ENCODE measurements at places on chromosomes 2 and 18.

DNA sequence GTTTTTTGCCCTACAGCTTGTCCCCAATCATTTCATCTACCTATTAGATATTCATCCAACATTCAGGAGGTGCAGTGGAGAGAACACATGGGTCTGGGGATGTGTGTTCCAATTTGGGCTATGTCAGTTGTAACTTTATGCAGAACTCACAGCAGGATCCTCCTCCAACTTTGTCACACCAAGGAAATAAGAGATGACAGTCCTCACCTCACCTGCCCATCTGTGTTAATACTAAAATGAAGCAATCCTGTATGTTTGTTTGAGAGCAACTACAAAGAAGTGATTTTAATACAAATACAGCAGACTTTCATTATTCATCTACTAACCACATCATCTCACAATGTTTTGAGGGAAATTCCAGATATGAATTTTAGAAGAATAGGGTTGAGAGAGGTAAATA is 126.7 kb downstream of the ARHGAP15 start:
- no peak for DNase-seq

DNA sequence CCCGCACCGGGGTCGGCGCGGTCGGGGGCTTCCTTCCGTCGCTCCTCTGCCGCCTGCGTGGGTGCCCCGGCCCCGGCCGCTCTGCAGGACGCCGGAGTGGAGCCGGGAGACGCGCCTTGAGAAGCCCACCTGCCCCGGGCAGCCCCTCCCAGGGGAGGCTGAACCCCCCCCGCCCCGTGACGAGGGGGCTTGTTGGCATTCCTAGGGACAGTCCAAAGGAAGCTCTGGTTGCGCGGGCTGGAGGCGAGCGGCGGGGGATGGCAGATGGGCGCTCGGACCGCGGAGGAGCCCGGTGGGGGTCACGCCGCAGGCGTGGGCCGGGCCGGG is 133.5 kb upstream of the MGAT5 start:
- no peak for DNase-seq

DNA sequence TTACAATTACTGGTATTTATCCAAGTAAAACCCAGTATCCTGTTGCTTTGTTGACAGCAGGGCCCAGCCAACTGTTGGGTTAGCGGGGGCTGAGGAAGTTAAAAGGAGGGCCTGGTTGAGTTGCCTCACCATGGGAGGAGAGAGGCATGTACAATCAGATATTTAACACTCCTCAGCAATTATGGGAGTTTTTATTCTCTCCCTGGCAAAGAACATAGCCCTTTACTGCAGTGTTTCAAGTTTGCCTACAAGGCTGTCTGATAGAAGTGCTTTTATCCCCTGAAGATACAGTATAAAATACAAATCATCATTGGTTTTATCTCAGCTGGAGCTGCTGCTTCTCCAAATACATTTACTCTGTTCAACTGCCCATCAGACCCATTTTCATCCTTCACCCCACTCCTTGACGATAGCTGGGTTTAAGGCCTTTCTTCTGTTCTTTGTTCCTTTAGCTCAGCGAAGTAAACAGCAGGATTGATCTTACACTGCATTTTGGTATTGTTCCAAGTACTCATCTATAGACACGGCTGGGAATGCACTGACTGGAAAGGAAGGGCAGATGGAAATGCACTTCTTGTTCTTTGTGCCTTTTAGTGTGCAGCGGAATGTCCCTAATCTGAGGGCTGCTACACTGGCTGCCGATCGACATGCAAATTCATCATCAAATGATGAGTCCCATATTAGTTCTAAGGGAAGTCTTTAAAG is 402.5 kb upstream of the SPRED2 start:
- DNase-seq = no peak

- no peak for DNase-seq
These were observed 188.7 kb downstream of the MBD5 start for GRCh38 chr2:148209603-148210002.

DNA sequence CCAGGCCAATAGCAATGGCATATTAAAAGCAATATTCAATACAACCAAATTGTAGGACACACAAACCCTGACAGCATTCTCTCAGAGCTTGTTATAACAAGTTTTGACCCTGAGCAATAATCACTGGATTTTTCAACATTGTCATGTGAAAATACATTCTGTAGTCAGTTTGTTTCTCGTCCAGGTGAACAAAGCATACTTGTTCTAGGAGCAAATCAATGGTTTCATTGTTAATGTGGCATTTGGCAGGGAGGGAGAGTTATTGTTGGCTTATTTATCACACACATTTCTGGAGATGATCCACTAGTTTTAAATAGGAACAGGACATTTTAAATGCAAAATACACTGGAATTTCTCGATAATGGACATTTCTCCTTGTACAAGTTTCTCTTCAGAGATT is 69.9 kb upstream of the L3MBTL4 start:
- DNase-seq = no peak

DNA sequence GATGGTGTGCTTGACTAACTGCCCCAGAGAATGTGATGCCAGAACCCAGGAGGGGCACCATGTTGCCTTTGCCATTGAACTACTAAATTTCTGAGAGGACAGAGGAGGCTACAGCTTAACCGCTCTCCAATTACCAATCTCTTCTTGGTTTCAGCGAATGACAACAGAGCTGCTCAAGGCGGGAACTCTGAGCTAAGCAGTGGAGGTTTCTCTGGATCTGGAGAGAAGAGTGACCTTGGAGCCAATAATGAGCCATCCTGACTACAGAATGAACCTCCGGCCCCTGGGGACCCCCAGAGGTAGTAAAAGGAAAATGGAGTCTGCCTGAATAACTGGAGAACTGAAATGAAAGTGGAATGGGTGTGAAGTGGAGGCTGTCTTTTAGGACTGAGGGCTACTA is 53.2 kb downstream of the DIS3L2 start:
- DNase-seq = no peak

DNA sequence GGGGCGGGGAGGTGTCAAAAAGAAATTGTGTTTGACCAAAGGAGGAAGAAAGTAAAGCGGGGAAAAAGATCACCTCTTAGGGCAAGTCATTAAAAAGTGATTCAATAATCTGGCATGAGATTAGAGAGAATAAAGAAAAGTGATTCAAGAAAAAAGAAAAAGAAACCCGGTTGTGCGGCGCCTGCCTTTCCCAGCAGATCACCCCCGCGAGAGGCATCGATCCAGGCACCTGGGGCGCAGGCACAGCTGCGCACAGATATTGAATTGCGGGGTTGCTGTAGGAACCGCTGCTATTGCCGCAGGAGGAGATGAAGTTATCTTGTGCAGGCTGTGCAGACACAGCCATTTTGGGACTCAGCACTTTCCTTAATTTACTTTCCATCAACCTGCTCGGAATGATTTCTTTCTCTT is 71.2 kb downstream of the PLB1 start:
- DNase-seq = no peak

DNA sequence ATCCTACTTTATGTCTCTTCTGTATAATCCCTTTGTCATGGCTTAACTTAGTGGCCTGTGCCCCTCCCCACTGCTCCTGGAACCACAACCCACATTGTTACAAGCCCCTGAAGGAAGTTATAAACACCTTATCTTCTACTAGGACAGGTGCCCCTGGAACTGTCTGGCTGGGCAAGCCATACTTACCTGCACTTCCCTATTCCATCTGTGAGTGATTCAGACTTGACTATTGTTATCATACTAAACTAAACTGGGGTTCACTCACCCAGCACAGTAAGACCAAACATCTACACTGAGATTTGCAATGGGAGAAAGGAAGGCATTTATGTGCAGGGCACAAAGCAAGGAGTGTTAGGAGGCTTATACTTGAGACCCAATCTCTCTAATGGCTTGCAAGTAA is 3.7 kb upstream of the UGT1A6 start:
- DNase-seq = no peak

GRCh38 chr2:129301431-129301913 is 678.0 kb upstream of the RAB6C start:
- no peak for DNase-seq
